ELF-1 (cell line): ENCODE measurements at places on chromosomes 6 and 20.

- DNase-seq, result no peak
Measured at GRCh38 chr6:9710574-9710973, 704.3 kb downstream of the TFAP2A start.

DNA sequence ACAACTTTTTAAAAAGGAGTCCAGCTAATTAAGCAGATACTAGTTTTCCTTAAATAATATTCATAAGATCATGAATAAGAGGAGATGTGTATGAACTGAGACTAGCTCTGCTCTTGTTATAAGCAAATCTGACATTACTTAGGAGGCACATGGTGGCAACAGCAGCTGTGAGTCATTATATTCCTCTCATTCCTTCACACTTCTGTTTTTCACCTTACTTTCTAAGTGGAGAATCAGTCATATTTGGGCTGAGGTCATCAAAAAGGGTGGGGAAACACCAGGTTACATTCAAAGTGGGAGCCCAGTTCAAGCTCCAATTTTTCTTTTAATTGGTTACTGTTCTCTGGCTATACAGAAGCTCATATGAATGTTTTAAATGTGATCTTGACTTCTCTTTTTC lies 6.0 kb upstream of the RIPPLY2 start:
- DNase-seq, result no peak

DNA sequence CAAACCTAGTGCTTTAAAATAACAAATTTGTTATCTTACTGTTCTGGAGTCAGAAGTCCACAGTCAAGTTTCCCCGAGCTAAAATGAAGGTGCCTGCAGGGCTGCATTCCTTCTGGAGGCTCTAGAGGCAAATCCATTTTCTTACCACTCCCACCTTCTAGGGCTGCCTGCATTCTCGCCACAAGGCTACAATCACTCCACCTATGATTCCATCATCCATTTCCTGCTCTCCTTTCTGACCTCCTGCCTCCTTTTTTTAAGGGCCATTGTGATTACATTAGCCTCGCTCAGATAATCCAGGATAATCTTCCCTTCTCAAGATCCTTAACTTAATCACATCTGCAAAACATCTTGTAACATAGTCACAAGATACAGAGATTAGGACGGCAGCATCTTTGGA lies 42.4 kb upstream of the SIRT5 start:
- peak; percentile 56 for DNase-seq

- no peak for DNase-seq
Measured at GRCh38 chr6:8000636-8001035, 63.6 kb downstream of the BLOC1S5 start.

DNA sequence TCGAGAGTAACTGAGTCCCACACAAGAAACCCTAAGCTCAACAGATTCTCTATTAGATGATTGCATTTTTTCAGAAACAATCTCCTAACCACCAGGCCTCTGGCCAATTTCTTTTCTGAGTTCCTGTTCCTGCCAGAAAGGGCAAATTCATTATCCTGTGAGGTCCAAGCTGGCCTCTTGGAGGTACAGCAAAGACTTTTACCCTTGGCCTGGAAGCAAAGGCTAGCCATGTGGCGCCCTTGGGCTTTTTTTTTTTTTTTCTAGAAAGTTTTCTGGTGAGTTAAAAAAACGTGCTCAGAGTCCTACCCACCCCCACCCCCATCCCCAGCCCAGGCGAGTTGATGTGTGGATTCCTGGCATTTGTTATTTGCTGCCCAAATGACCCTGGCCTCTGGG lies 59.0 kb upstream of the EEF1A1 start:
- peak; percentile 91 for DNase-seq

DNA sequence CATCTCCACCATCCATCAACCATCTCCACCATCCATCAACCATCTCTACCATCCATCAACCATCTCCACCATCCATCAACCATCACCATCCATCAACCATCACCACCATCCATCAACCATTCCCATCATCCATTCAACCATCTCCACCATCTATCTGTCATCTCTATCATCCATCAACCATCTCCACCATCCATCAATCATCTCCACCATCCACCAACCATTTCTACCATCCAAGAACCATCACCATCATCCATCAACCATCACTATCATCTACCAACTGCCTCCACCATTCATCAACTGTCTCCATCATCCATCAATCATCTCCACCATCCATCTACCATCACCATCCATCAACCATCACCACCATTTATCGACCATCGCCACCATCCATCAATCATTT lies 78.8 kb upstream of the CDH4 start:
- DNase-seq, result no peak

- DNase-seq, result no peak
Measured at GRCh38 chr6:157907651-157908050, 74.0 kb upstream of the SYNJ2 start.

GRCh38 chr20:5910186-5910585 lies 40.1 kb downstream of the TRMT6 start:
- DNase-seq, result no peak

DNA sequence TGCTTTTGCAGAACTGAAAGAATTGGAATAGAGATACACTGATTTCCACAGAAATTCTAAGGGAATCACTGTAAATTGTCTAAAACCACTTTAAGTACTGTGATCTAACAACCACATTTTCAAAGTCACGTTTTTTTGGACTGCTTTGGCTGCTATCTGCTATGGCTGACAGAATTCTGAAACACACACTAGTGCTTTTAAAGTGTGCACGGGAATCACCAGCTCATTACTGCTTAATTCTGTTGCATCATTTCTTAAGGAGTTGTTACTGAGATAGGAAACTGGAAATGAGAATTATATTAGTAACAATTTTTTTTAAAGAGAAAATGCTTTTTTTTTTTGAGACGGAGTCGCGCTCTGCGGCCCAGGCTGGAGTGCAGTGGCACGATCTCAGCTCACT lies 716.5 kb upstream of the NRSN1 start:
- no peak for DNase-seq

- no peak for DNase-seq
Measured at GRCh38 chr6:160095146-160095845, 26.3 kb upstream of the SLC22A1 start.

DNA sequence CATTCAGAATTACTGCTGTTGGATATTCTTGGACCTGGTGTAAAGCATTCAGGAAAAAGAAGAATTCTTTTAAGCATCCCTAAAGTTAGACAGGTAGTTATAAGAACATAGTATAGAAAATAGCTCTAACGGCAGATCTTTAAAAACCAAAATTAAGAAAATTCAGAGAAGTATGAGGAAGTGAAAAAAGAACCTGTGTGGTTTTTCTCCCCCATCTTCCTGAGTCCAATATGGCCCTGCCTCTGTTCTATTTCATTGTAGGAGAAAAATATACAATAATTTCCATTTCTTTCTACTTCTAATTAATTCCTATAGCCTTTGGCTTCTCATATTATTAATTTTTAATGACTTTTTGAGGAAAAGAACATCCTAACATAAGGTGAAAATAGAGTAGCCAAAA lies 47.1 kb downstream of the FHL5 start:
- no peak for DNase-seq

DNA sequence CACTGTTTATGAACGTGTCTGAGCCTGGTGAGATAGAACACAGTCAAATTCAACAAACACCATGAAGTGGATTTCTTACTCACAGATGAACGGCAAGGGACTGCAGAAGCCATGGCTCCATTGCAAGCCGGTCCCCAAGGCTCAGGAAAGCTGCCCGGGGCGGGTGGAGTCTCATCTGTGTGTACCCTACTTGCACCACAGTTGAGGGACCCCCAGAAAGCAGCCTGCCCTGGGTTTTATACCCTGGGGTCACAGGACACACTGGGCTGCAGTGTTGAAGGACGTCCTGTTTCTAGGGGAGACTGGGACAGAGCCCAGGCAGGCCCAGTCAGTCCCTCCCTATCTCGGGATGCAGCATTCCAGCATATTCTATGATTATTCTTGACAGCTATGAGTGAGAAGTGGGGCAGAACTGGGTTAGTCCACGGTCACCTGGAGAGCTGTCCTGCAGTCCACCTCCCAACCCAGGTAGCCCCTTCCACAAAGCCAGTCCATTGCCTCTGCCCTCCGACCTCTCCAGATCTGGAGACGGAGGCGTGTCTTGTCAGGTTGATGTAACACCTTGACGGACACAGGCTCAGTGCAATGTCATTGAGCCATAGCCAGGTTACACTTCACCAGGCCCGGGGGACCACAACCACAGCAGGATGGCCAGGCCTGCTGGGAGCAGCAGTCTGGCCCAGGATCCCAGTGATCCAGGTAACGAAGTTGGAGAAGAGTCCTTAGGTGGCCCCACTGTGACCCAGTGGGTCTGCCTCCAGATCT lies 35.5 kb downstream of the WRNIP1 start:
- DNase-seq, result no peak

DNA sequence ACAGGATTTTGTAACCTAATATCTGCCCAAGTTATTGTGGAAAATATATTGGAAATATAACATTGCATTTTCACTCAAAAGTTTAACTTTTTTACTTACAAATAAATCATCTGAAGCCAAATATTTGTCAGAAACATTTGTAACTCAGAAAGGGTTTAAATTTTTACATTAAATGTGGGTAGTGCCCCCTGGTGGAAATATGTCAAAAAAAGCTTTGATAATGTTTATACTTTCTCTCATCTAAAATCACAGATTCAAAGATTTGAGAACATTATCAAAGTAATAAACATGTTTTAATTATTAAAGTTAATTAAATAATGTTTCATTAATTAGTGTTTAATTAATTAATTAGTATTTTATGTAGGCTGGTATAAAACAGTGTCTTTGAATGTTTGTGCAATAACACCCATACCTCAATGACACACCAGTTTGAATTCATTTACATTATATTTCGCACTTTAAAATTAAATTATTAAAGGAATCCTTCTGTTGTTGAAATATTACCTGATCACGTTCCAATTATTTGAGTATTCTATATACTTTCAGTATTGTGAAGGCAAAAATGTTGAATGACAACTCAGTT lies 320.1 kb upstream of the FKBP1C start:
- no peak for DNase-seq

DNA sequence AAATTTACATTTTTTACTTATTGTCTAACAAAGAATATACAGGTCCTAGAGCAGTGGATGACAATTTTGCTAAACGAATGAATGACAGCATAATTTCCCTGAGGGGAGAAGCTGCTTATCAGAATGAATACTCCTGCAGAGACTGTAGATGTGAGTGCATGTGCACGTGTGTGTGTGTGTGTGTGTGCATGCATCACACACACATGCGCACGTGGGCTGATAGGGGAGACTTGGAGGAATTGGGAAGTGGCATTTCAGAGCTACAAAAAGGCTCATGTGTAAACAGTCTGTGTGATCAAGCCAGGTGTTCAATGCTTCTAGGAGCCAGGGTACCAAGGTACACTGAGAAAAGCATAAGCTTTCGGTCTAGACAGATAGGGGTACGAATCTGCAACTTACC lies 93.5 kb upstream of the SASH1 start:
- DNase-seq, result no peak

DNA sequence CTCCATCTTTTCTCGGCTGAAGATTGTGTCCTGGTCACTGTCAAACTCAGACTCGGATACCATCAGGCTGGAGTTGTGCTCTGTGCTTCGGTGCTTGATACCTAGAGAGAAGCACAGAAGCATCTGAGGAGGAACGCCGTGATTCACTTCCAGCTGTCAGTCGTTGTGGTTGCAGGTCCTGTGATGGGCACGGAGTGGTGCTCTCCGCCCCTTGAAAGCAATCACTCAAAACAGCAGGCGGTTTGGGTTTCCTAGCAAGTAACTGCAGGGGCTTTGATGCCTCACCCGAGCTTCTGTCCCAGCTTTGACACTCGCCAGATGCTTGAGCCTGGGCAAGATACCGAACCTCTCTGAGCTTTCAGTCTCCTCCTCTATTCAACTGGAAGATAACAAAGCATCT lies 52.5 kb downstream of the ALDH5A1 start:
- DNase-seq, result peak; percentile 83

DNA sequence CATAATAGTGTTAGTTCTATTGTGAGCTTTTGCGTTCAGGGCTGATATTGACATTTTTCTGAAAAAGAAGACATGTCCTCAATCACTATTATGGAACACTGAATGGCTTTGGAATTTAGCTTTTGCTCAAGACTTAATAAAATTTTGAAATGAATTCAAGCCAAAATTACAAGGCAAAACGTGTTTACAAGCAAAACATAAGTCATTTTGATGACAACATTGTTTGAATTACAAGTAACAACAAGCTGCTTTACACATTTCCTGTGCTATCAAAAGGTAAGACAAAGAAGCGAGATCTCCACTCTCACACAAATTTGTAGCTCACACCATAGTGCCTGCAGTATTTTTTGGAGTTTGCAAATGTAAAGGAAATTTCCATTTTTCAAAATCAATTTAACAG lies 37.4 kb downstream of the POU3F2 start:
- no peak for DNase-seq

DNA sequence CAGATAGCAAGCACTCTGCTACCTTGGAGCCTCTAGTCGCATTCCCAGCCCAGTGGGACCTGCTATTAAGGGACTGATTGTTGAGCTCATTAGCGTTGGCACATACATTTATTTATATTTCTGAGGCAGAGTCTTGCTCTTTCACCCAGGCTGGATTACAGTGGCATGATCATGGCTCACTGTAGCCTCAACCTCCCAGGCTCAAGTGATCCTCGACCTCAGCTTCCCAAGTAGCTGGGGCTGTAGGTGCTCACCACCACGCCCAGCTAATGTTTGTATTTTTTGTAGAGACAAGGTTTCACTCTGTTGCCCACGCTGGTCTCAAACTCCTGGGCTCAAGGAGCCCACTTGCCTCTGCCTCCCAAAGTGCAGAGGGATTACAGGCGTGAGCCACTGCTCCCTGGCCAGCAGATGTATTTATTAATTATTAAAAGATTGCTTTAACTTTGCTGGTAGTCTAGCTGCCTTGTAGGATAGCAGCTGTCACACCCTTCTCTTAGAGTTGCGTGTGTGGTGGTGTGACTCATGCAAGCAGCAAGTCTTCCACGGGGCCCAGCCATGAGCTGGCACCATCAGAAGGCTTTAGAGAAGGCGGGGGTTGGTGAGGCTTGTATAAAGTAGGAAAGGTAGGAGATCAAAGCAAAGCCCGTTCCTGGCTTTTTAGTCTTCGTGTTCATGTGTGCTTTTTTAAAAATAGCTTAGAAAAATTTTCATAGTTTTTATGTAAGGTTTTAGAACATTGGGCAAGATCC lies 16.5 kb downstream of the ACTR5 start:
- DNase-seq, result no peak

- DNase-seq, result no peak
Measured at GRCh38 chr20:24915440-24915839, 33.6 kb upstream of the CST7 start.

GRCh38 chr6:105795913-105796517 lies 290.1 kb upstream of the PRDM1 start:
- peak; percentile 34 for DNase-seq
